ENCODE measurements at places on chromosomes 6 and 20.
A peak's percentile ranks its signal among the peaks of the same experiment; 100 is the strongest.

GRCh38 chr6:143468026-143468425 is 17.4 kb downstream of the PEX3 start:
- DNase-seq = no peak

GRCh38 chr20:14855171-14855570 is 517.8 kb upstream of the FLRT3 start:
- no peak for DNase-seq

- no peak for DNase-seq
These were observed 64.0 kb downstream of the BLOC1S5 start for GRCh38 chr6:8000188-8000596.

GRCh38 chr6:15628499-15629131 is 34.2 kb downstream of the DTNBP1 start:
- peak; percentile 82 for DNase-seq

DNA sequence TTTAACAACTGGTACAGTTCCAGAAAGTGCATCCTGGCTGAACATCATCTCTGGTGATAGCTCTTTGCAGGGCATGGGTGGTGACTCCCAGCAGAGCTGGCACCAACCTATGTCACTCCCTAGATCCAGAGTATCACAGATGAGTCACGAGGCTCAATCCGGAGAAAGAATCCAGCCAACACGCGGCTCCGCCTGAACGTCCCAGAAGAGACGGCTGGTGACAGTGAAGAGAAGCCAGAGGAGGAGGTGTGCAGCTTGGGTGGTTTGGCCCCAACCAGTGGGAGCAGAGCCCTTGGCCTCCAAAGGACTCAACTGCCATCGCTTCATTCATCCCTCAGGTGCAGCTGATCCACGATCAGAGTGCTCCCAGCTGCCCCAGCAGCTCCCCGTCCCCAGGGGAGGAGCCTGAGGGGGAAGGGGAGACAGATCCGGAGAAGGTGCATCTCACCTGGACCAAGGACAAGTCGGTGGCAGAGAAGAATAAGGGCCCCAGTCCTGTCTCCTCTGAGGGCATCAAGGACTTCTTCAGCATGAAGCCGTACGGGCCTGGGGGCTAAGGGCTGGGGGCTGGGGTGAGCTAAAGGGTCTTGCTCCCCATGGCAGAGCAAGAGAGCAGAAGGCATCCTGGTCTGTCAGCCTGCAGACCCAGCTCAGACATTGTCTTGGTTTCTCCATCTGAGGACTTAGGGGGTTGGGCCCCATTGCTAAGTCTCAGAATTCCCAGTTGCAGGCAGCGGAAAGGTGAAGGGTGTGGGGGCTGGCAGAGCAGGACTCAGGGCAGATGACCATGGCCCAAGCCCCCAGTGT is 27.2 kb downstream of the SLC12A5 start:
- DNase-seq = no peak

GRCh38 chr20:3687655-3688054 is 5.8 kb upstream of the ADAM33 start:
- DNase-seq = peak; percentile 63

DNA sequence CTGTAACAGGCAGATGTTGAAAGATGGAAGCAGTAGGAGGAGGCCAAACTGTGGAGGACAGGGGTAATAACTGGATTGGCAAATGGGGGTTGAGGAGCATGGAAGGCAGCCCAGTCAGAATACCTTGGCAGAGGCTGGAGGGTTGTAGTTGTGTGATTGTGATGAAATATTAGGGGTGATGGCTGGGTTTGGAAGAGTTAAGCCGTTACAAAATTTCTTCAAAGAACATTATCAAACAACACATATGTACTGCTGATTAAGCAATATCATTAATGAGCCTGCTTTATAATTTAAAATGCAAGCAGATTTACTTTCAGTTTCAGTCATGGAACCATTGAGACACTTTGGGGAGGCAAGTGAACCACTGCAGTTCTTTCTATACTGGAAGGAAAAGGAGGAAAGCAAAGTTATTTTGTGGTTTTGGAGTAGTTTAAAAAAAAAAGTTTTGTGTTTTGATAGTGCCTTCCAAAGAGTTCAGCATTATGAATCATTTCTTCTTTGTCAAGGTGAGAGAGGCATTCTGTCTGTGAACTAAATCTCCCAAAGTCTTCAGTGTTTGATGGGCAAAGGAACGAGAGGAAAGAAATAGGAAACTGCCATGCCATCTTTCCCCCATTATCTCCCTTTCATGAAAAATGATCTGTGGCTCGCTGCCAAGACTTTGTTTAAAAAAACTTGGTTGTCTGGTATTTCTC is 20.7 kb downstream of the FOXO3 start:
- DNase-seq = peak; percentile 88

Data from astrocyte of the spinal cord (primary cell).